Naive thymus-derived CD8-positive, alpha-beta T cell (primary cell): ENCODE measurements at places on chromosomes 1 and 21.

GRCh38 chr1:43956234-43956633, 9.5 kb downstream of the IPO13 start:
- DNase-seq: no peak
- no peak overlapping the region for H3K4me3 ChIP-seq
- H3K27ac ChIP-seq: no peak overlapping the region
- H3K36me3 ChIP-seq: peaks cover 22% of the 10 kb centered on the region
- H3K27me3 ChIP-seq: no peaks in the 10 kb centered on the region

DNA sequence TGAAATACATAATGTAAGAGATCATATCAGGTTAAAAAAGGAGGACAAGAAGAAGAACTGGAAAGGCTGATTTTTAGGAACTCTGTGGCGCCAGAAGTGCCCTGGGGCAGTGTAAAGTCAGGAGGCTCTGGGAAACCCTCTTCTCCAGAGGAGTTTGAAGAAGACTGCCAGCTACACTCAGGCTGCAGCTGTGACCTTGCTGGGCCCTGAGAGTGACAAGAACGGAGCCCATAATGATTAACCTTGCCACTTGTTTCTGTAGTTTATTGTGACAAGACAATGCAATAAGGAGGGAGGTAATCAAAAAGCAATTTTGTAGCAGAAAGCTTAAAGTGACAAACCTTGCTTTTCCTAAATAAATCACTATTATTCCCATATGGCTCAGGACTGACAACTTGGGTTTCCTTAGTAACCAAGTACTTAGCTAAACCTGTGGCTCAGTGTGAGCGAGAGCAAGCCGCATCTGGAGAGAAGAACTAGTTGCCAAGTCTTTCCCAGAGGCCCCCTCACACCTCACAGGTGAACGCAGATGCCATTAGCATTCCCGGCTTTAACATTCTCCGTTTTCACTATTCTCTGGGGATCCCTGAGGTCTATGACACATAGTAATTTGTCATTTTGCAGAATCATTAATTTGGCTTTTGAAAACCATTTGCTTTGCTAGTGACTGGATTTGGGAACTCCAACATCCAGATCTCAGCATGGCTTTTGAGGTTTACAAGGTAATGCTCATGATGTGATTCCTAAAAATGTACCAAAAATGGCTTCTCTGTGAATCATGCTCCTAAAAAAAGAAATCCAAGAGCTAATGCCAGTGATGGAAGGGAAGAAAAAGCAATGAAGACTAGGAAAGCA, 115.9 kb downstream of the OMA1 start:
- H3K27ac ChIP-seq: no peak overlapping the region
- H3K4me3 ChIP-seq: no peak overlapping the region
- H3K4me1 ChIP-seq: no peaks in the 10 kb centered on the region
- H3K36me3 ChIP-seq: peaks cover 29% of the 10 kb centered on the region
- DNase-seq: no peak

DNA sequence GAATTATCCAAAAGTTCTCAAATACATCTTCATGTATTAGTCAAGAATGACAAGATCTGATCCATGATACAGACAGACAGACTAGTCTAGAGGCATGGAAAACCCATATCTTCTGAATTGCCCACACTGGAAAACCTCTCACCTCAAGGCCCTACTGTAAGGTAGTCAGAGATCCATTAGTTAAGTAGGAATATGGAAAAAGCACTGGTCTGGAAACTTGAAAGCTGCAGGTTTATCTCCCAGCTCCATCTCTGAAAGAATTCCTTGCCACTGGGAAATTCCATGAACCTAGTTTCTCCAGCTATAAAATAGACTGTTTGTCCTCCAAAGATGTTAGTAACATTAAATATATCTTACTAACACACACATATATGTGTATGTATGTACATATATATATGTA, 169.2 kb downstream of the AKT3 start:
- H3K36me3 ChIP-seq: peaks cover 37% of the 10 kb centered on the region
- H3K4me3 ChIP-seq: no peak overlapping the region
- no peak overlapping the region for H3K27ac ChIP-seq

DNA sequence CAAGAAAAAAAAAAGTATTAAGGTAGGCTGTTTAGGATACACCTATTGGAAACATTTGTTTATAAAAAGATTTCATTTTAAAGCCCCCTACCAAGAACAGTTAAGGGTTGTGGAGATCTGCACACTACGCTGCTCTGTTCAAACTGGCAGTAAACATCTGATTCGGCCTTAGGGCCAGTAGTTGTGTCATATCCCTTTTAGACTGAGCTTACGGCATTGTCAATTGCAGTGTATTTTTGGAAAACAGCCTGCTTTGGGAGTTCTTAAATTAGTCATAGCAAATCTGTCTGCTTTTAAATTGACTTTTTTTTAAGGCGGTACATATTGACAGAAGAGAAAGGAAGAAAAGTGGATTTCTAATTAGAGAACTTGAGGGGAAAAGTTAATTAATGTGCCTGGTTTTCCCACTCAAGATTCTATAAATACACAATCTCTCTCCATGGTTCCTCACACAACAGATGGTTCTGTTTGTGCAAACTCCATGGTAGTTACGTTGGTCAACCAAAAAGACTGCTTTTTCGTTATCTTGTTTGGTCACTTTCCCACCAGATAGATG, 1.7 kb upstream of the ELK4 start:
- peaks cover 2% of the 10 kb centered on the region for H3K36me3 ChIP-seq
- H3K27ac ChIP-seq: no peak overlapping the region
- H3K4me3 ChIP-seq: no peak overlapping the region
- H3K27me3 ChIP-seq: no peaks in the 10 kb centered on the region
- DNase-seq: no peak
- peaks cover 6% of the 10 kb centered on the region for H3K4me1 ChIP-seq

- no peak for DNase-seq
- no peaks in the 10 kb centered on the region for H3K36me3 ChIP-seq
- H3K4me1 ChIP-seq: no peaks in the 10 kb centered on the region
- peaks cover 7% of the 10 kb centered on the region for H3K27me3 ChIP-seq
- no peak overlapping the region for H3K4me3 ChIP-seq
These were observed 316.0 kb upstream of the VAMP3 start for GRCh38 chr1:7454895-7455784.

- peaks cover 4% of the 10 kb centered on the region for H3K27me3 ChIP-seq
- peaks cover 7% of the 10 kb centered on the region for H3K4me1 ChIP-seq
- H3K4me3 ChIP-seq: no peak overlapping the region
- no peaks in the 10 kb centered on the region for H3K36me3 ChIP-seq
These were observed 50.6 kb downstream of the TNFRSF8 start for GRCh38 chr1:12113433-12114339.

DNA sequence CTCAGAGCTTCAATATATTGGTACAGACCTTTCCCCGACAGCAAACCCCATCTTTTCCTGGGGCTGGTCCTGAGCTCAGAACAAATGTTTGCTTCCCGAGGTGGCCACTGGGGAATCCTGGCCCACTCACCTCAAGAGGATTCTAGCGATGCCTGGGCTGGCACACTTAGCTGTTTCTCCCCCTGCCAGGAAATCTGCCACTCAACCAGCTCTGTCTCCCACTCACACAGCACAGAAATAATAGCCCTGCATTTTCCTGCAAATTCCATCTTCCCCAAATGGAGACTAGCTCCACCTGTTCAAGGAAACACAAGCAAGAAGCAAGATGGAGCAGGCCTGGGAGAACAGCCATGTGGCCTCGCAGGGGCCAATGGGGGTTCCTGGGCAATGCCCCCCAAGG, 21.1 kb downstream of the KCNN3 start:
- no peaks in the 10 kb centered on the region for H3K36me3 ChIP-seq
- no peak overlapping the region for H3K4me3 ChIP-seq
- H3K4me1 ChIP-seq: peaks cover 10% of the 10 kb centered on the region
- no peak overlapping the region for H3K27ac ChIP-seq
- DNase-seq: no peak
- H3K27me3 ChIP-seq: no peaks in the 10 kb centered on the region

DNA sequence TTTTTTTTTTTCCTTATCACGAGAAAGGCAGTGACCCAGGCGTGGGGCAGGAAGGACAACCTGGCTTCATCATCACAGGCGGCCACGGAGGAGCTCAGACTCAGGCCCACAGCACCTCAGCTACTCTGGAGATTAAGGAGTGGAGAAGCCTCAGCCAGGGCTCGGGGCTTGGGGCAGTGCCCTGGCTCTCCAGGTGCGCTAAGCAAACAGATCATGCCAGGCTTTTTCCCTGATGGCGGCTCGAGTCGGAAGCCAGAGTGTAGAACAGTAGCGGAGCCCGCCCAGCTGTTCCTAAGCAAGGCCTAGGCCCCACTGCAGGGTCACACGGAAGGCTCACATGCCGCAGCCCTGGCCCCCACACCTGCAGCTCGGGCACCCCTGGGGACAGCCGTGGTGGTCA, 70.7 kb downstream of the AGPAT3 start:
- H3K4me3 ChIP-seq: no peak overlapping the region
- peaks cover 19% of the 10 kb centered on the region for H3K4me1 ChIP-seq
- DNase-seq: no peak
- no peaks in the 10 kb centered on the region for H3K27me3 ChIP-seq
- no peak overlapping the region for H3K27ac ChIP-seq

- H3K4me1 ChIP-seq: no peaks in the 10 kb centered on the region
- DNase-seq: no peak
- H3K36me3 ChIP-seq: peaks cover 2% of the 10 kb centered on the region
- H3K4me3 ChIP-seq: no peak overlapping the region
These were observed 144.0 kb upstream of the CD34 start for GRCh38 chr1:208054911-208055379.

- no peaks in the 10 kb centered on the region for H3K36me3 ChIP-seq
- no peak for DNase-seq
- no peaks in the 10 kb centered on the region for H3K4me1 ChIP-seq
- H3K4me3 ChIP-seq: no peak overlapping the region
- H3K27me3 ChIP-seq: peaks cover 25% of the 10 kb centered on the region
- no peak overlapping the region for H3K27ac ChIP-seq
These were observed 216.1 kb upstream of the GRIK3 start for GRCh38 chr1:37250371-37250770.

DNA sequence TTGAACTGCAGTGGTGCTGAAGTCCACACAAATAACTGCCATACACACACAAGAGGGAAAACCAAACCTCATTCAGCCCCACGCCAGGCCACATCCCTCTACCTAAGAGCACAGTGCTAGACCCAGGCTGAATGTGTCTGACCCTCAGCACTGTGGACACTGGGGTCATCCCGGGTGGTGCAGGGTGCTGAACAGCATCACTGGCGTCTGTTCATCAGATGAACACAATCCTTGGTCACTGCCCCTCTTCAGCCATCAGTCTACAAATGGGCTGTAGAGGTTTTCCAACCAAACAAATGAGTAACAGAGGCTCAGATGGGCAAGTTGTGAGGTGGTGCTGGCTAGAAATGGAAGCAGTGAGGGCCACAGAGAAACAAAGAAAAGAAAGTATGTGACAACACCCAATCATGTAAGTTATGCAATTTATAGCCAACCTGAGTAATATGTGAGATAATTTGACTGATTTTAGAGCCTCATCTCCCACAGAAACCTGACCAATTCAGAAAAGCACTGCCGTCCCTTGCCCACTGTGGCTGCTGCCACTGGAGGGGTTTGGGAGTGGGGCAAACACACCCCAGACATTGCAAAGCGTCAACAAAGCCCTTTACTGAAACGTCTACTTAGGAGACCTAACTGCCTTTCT, 27.9 kb downstream of the GNB1 start:
- DNase-seq: no peak
- H3K4me1 ChIP-seq: peaks cover 85% of the 10 kb centered on the region
